ENCODE measurements at places on chromosomes 7 and 10.
A peak's percentile ranks its signal among the peaks of the same experiment; 100 is the strongest.

- no peak overlapping the region for H3K4me3 ChIP-seq
- no peaks in the 10 kb centered on the region for H3K27me3 ChIP-seq
- no peak for DNase-seq
- H3K36me3 ChIP-seq = peaks cover 40% of the 10 kb centered on the region
- peaks cover 30% of the 10 kb centered on the region for H3K4me1 ChIP-seq
These were observed 36.6 kb downstream of the BNIP3 start for GRCh38 chr10:131944976-131945695.

DNA sequence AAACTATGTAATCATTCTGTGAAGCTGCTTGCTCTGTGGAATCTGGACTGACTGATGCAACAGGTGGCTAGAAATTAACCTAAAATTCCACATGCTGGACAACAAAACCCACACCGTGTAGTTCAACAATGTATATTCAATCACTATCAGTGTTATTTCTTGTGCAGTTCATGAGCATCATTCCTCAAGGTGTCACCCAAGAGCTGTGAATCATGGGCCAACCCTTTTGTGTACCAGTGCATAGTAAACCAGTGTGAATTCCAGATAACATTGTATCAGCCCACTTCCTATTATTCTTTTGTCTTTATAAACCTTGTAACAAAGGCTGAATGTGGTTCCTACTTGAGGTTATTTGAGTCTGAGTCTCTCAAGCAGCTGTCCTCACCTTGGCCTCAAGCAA, 905.2 kb upstream of the ZNF722 start:
- no peaks in the 10 kb centered on the region for H3K36me3 ChIP-seq
- H3K27ac ChIP-seq = no peak overlapping the region
- DNase-seq = no peak
- no peaks in the 10 kb centered on the region for H3K27me3 ChIP-seq
- no peaks in the 10 kb centered on the region for H3K4me1 ChIP-seq

DNA sequence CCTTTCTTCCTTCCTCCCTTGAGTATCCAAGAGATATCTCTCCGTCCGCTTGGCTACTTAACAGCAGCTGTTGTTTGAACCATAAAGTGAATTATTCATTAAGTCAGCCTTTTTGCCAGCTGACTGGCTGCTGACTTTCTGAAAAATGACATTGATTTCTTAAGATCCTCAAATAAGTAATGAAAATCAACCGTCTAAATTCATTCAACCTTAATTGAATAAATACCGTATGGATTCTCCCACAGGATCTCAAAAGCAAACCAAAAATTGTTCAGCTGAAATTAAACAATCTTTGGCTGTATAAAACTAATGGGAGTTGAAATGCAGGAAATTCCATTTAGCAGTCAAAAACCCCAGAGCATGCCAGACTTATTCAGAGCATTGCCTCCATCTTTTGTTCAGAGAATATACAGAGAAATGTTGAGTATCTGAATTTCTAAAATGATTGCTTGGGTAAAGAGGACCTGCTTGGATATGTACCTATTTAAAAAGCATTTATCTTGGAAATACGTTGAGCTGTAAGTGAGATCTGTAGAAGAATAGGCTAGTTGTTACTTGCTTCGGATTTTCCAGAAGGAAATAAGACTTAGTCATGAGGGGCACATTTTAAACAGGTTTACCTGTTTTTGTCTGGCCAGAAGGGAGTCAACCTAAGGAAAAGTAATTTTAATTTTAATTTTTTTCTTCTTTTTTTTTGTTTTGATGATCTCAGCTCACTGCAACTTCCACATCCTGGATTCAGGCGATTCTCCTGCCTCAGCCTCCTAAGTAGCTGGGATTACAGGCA, 136.2 kb downstream of the PLXDC2 start:
- peaks cover 2% of the 10 kb centered on the region for H3K4me1 ChIP-seq
- no peak overlapping the region for H3K4me3 ChIP-seq
- peak overlapping the region; percentile 58 for H3K27ac ChIP-seq
- H3K36me3 ChIP-seq = no peaks in the 10 kb centered on the region
- H3K27me3 ChIP-seq = no peaks in the 10 kb centered on the region
- no peak for DNase-seq

DNA sequence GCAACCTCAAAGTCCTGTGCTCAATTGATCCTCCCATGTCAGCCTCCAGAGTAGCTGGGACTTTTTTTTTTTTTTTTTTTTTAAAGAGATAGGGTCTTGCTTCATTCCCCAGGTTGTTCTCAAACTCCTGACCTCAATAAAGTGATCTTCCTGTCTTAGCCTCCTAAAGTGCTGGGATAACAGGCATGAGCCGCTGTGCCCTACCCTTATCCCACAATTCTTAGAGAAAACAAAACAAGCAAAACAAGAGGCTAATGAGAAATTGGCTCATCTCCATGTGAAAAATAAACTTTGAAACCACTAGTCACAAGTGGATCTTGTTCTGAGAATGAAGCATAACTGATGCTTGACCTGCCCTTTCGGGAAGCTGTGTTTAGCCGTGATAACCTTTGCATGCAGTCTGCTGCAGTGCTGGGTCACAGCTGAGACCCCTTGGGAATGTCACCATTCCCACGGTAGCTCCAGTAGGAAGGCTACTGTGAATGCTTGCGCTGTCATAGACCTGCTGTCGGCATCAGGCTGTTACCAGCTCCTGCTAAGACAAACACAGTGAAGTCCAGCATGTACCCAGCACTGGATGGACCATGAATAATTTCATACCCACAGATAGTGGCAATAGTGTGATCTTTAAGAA, 290.7 kb upstream of the KIAA1217 start:
- H3K4me3 ChIP-seq = no peak overlapping the region
- H3K36me3 ChIP-seq = no peaks in the 10 kb centered on the region
- no peak overlapping the region for H3K27ac ChIP-seq
- no peaks in the 10 kb centered on the region for H3K27me3 ChIP-seq
- DNase-seq = no peak
- peaks cover 12% of the 10 kb centered on the region for H3K4me1 ChIP-seq

DNA sequence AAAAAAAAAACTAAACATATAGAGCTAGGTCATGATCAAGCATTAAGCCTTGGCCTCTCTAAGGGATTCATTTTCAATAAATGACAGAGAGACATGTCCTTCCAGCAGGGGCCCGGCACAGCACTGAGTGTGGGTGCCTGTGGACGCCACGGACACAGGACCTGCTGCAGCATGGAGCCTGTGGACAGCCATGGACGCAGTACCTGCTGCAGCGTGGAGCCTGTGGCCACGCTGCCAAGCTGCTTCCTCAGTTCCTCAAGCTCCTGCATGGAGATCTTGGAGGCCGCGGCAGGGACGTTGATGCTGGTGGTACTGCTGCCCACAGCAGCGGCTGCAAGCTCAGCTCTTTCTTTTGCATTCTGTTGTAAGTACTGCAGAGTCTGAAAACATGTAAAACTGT, 9.4 kb downstream of the TUBGCP2 start:
- H3K27me3 ChIP-seq = no peaks in the 10 kb centered on the region
- H3K4me3 ChIP-seq = no peak overlapping the region
- H3K36me3 ChIP-seq = peaks cover 51% of the 10 kb centered on the region
- H3K4me1 ChIP-seq = no peaks in the 10 kb centered on the region
- H3K27ac ChIP-seq = no peak overlapping the region

DNA sequence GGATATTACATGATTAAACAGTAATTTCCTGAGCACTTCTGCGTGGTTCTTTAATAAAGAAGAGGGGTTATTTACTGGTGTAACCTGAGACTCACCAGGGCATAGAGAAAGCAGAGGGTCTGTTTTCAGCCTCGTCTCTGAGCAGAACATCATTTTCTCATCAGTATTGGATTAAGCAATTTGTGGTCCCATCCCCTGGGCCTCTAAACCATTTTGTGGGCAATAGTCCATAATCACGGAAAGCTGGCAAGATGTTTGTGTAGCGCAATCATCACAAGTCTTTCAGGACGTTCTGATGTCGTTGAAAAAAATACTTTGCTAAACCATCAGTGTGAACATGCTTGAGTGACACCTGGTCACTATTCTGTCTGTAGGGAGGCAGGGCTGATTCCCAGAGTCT, 37.1 kb upstream of the SEC61G start:
- H3K4me3 ChIP-seq = no peak overlapping the region
- no peaks in the 10 kb centered on the region for H3K27me3 ChIP-seq
- DNase-seq = no peak

GRCh38 chr7:129969881-129970446, 17.2 kb upstream of the UBE2H start:
- H3K27me3 ChIP-seq = no peaks in the 10 kb centered on the region
- no peak for DNase-seq
- H3K4me3 ChIP-seq = no peak overlapping the region
- H3K4me1 ChIP-seq = peaks cover 12% of the 10 kb centered on the region
- H3K36me3 ChIP-seq = no peaks in the 10 kb centered on the region

DNA sequence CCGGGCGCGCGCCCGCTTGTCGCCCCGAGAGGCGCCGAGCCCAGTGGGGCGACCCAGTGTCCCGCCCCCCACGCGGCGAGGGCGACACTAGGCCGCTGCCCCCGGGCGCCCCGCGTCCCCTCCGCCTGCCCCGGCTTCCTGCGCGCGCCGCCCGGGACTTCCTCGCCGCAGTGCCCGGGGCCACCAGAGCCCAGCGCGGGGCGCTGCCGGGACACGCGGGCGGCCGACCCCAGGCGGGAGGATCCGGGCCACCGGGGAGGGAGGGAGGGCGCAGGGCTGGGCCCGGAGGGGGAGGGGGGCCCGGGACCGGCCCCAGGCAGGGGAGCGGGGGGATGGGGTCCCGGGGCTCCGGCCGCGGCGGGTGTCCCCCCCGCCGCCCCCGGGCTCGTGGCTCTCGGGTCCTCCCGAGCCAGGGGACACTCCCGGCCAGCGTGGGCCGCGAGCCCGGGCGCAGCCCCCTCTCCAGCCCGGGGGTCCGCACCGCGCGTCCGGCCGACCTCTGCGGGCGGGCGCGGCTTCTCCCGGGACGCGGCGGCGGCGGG, 435 bp upstream of the PWWP2B start:
- peak overlapping the region; percentile 54 for H3K27ac ChIP-seq
- H3K36me3 ChIP-seq = no peaks in the 10 kb centered on the region
- no peaks in the 10 kb centered on the region for H3K27me3 ChIP-seq
- H3K4me1 ChIP-seq = peaks cover 29% of the 10 kb centered on the region

DNA sequence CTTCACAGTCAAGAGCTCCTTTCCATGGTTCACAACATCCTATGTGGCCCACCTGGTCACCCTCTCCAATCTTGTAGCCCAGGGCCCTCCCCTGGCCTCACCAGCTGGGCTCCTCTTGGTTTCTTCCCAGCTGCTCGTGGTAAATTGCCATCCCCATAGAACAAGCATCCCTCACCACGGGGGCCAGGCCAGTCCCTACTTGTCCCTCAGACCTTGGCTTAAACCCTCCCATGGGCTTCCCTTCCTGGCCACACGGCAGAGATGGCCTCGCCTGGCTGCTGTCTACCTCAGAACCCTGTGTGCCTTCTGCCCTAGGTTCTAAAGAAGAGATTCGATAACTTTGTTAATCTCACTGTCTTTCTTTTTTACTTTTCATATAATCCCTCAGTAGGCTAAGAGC, 153.3 kb upstream of the TCERG1L start:
- no peaks in the 10 kb centered on the region for H3K4me1 ChIP-seq
- DNase-seq = no peak
- no peaks in the 10 kb centered on the region for H3K36me3 ChIP-seq
- no peak overlapping the region for H3K4me3 ChIP-seq

GRCh38 chr10:19775296-19775695, 40.9 kb upstream of the PLXDC2 start:
- no peak for DNase-seq
- H3K27me3 ChIP-seq = no peaks in the 10 kb centered on the region
- H3K36me3 ChIP-seq = no peaks in the 10 kb centered on the region

DNA sequence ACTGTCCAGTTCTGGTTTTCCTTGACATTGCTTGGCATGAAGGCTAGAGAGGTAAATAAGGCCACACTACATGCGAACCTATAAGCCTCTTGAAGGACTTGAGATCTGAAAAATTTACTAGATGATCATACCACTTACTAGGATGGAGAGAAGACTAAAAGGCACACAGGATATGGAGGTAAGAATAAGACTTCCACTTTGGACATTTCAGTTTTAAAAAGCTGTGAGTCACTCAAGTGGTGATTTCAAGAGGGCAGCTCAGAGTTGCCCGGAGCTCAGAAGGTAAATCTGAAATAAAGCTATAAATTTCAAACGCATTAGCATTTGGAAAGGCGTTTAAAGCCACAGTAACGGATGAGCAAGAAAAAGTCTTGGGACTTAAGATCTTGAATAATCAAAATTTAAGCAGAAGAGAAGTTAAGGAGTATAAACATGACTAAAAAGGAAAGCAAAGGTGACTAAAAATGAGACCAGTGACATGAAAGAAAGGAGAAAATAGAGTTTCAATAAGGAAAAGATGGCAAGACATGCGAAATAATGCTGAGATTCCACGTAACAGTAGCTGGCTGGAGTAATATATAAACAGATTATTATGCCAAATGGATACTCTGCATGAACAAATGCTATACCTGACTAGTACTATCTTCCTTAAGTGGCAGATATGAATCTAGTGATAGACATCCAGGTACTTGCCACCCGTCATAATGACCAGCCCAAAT, 68.3 kb downstream of the SNX13 start:
- H3K27me3 ChIP-seq = no peaks in the 10 kb centered on the region
- H3K4me3 ChIP-seq = no peak overlapping the region
- H3K27ac ChIP-seq = no peak overlapping the region
- no peak for DNase-seq
- H3K36me3 ChIP-seq = peaks cover 61% of the 10 kb centered on the region
- no peaks in the 10 kb centered on the region for H3K4me1 ChIP-seq

- H3K4me1 ChIP-seq = peaks cover 4% of the 10 kb centered on the region
- no peaks in the 10 kb centered on the region for H3K27me3 ChIP-seq
- no peak for DNase-seq
- H3K27ac ChIP-seq = no peak overlapping the region
- H3K4me3 ChIP-seq = no peak overlapping the region
These were observed 219.0 kb downstream of the DIP2C start for GRCh38 chr10:470339-471003.

DNA sequence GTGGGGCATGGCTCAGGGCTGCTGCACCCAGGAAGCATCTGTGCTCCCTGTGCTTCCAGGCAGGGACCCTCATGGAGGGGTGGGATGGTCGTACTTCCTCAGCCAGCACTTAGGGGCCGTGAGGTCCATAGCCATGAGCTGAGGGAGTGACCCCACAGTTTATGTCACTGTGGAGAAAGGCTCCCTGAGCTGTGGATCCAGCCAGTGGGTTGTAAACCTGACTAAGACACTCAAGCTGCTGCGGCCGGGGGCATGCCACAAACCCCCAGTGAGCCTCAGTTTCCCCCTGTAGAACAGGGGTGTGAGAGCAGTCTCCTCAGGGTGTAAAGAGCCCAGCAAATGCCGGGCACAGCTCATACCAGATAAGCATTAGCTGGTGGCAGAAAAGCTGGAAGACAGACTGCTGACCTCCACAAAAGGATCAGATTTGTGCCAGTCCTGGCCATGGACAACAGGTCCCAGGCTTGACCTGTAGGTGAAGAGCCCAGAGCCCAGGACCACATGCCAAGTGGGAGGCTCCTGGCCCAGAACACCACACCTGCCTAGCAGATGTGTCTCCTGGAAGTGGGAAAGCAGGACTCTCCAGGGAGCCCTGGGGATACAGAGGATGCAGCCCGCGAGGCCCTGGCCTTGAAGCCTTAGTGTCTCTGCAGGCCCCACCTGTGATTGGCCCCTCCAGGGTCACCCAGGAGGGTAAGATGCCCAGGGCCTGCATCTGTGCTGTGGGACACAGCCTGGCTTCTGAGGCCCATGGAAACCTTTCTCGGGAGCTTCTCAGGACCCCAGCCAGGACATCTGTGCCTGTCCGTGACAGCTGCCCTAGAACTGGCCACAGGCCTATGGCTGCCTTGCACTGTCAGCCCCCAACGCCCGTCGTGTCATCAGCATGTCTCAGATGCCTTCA, 78.1 kb upstream of the RET start:
- H3K4me1 ChIP-seq = no peaks in the 10 kb centered on the region
- H3K4me3 ChIP-seq = no peak overlapping the region
- H3K36me3 ChIP-seq = no peaks in the 10 kb centered on the region

Data from SK-N-SH (cell line).